ENCODE measurements at places on chromosomes 5 and 9. TPM values are rescaled to one million over a fixed set of nuclear protein-coding genes. Genes with fewer than 3 reads are reported as not detected.

Gene SHC3
- 0.02 TPM for total RNA-seq

Gene GRXCR2
- total RNA-seq, result not detected

Gene PCDHGA12
- 0.79 TPM for total RNA-seq

Gene USP20
- 14.7 TPM for total RNA-seq

GRCh38 chr5:169695919-169696490 lies 58.9 kb downstream of the DOCK2 start:
- H3K4me1 ChIP-seq, result peaks cover 39% of the 10 kb centered on the region
- peak overlapping the region; percentile 46 for H3K4me3 ChIP-seq

DNA sequence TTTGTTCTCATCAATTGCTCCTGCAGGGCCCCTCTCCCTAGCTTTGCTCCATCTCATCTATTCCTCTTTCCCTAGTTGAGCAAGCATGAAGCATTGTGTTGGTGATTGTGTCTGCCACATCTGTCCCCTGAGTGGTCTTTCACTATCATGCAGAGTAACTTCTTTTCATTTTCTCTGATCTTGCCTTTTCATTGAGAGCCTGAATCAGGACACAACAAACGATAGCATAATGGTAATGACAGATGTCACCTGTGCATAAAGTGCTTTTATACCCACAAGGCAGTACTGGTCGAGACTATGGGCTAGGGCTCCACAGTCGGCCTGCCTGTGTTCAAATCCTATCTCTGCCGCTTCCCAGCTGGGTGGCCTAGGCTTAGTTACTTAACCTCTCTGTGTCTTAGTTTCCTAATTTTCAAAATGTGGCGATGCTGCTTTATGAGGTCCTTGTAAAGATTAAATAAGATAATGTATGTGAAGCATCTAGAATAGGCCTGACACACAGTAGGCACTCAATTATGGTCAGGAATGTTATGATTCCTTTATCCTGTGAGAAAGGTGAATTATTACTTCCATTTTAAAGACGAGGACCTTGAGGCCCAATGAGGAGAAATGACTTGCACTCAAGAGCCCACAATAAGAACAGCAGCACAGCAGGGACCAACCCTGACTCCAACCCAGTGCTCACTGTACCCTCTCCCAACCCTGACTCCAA lies 137.1 kb upstream of the ZNF618 start:
- peaks cover 6% of the 10 kb centered on the region for H3K4me1 ChIP-seq
- H3K27me3 ChIP-seq, result peaks cover 12% of the 10 kb centered on the region
- no peaks in the 10 kb centered on the region for H3K36me3 ChIP-seq
- DNase-seq, result no peak
- H3K27ac ChIP-seq, result no peak overlapping the region

GRCh38 chr5:44294516-44294915 lies 94.7 kb downstream of the FGF10 start:
- H3K4me1 ChIP-seq, result no peaks in the 10 kb centered on the region
- DNase-seq, result peak; percentile 31
- no peak overlapping the region for H3K27ac ChIP-seq
- H3K4me3 ChIP-seq, result no peak overlapping the region

DNA sequence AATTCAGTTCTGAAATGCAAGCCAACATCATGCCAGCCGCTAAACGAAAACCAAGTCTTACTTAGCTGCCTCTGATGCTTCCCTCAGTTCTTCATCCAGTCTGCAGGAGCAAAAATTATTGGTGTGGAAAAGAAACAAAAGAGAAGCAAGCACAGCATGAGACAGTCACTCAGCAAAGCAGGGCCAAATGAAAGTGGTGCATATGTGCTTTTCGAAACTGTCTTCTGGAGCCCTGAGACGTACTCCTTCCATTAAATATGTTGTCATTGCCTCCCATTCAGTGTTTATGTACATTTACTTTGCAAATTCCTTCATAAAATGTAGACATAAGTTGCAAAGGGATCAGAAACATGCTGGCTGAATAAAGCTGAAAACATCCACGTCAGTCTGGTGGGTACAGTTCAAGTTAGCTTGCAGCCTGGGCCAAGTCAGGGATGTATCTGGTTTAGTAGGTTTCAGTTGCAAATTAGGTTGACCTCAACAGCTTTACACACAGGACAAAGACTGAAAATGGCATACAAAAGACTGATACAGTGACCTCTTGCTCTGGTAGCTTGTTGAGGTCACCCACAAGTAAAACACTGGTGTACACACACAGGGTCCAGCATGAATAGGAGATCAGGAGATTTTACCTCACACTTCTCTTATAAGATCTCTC lies 139.7 kb upstream of the PCA3 start:
- H3K4me3 ChIP-seq, result no peak overlapping the region
- DNase-seq, result no peak
- no peaks in the 10 kb centered on the region for H3K27me3 ChIP-seq

DNA sequence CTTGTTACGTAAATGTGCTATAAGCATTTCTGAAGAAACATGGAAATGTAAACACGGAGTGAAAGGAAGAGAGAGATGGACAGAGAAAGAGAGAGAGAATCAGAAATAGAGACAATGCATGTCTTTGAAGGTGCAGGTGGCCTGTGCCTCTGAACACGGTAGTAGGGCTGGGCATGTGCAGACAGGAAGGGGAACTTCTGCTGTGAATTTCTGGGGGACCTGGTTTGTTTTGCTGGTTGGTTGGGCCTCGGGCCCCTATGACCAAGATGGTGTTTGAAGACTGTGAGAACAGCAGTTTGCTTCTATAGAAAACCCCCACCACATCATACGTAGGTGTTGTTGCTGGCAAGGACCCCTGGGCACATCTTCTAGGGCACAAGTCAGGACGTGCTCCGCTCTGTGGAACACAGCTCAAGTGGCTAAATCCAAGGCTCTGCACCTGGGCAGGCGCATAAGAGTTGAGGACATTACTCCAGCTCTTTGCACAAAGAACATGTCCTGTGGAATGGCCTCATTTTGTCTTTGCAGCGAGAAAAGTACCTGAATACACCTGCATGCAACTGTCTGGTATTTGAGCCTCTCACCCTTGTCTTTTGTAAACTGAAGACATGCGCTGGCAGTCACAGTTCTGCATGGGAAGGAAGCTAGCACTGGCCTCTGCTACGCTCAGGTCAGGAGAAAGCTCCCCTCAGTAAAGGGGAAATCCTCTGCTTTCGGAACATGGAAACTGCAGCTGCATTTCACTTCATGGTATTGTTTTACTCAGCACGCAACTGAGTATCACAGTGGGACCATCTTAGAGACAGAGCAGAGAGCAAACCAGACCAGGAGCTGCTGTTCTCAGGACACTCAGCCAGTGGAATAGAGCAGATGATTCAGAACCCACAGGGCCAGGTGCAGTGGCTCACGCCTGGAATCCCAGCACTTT lies 2.7 kb downstream of the OR2V2 start:
- no peak overlapping the region for H3K4me3 ChIP-seq
- peaks cover 25% of the 10 kb centered on the region for H3K27me3 ChIP-seq
- H3K4me1 ChIP-seq, result peaks cover 24% of the 10 kb centered on the region
- no peaks in the 10 kb centered on the region for H3K36me3 ChIP-seq

GRCh38 chr5:180382926-180383325 lies 29.8 kb upstream of the GFPT2 start:
- DNase-seq, result no peak
- no peaks in the 10 kb centered on the region for H3K27me3 ChIP-seq
- H3K4me3 ChIP-seq, result no peak overlapping the region
- no peaks in the 10 kb centered on the region for H3K4me1 ChIP-seq
- peaks cover 4% of the 10 kb centered on the region for H3K36me3 ChIP-seq

- H3K27ac ChIP-seq, result no peak overlapping the region
- no peak for DNase-seq
- H3K4me1 ChIP-seq, result peaks cover 12% of the 10 kb centered on the region
- H3K36me3 ChIP-seq, result no peaks in the 10 kb centered on the region
- H3K4me3 ChIP-seq, result no peak overlapping the region
These were observed 105.8 kb upstream of the PCSK1 start for GRCh38 chr5:96538808-96539250.

Gene PFDN1
- total RNA-seq, result 94.7 TPM

Gene CATSPER3
- total RNA-seq, result 0.91 TPM

DNA sequence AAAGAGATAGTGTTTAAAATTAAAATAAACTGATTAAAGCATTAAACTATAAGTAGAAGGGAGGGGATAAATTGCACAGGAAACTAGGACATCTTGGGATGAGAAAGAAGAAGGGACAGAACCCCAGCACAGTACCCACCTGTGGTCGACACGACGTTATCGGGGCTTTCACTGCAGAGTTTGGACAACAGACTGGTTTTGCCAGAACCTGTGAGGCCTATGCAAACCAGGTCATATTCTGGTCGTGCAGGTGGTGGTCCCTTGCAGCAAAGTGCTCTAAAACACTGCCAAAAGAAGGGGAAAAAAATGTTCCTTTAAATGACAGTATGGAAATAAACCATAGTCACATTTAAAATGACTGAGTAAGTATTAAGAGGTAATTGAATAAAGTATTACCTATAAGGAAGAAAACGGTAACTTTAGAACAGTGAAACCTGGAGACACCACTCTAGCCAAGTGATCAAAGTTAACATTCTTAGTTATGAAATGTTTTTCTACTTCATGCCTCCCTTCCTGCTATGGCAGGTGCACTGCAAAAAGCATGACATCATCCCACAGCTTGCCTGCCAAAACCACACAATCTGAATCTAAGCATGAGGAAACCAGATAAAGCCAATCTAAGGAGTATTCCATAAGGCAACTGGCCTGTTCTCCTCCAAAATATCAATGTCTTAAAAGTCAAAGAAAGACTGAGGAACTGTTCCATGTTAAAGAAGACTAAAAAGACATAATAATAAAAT lies 138.6 kb downstream of the ARL15 start:
- DNase-seq, result peak; percentile 44
- H3K36me3 ChIP-seq, result no peaks in the 10 kb centered on the region
- H3K27me3 ChIP-seq, result no peaks in the 10 kb centered on the region
- no peak overlapping the region for H3K27ac ChIP-seq
